ENCODE measurements at places on chromosomes 3 and 15.
A peak's percentile ranks its signal among the peaks of the same experiment; 100 is the strongest.

- DNase-seq, result peak; percentile 47
These were observed 289.7 kb upstream of the TPM1 start for GRCh38 chr15:62752657-62753517.

GRCh38 chr3:17554078-17554477 lies 188.4 kb downstream of the TBC1D5 start:
- no peak for DNase-seq

- DNase-seq, result no peak
These were observed 244.2 kb downstream of the WNT5A start for GRCh38 chr3:55242921-55243320.

DNA sequence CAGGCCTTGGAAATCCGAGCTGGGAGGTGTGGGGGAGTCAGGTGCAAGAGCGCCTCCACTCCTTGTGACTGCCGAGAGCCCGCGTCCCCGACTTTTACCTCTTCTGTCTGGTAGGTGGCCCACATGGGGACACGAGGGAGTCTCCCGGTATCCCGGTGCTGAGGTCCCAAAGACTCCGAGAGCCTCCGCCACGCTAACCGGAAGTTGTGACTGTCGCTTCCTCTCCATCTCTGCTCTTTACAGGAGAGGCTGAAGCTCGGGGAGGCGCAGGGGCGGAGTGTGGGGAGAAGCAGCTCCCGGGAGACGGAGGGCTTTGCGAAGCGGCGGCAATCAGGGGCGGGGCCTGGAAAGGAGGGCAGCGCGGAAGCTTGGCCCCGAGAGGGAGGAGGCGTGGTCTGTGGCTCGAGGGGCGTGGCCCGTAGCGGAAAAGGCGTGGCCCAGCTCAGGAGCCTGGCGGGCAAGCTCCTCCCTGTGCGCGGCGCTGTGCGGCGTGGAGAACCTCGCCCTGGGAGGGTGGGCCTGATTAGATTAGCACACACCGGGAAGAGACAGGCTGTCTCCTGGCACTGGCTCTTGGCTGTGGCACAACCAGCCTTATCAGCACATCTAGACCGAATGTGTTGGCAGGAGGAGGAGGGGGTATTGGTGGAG lies 143.9 kb downstream of the GABRB3 start:
- DNase-seq, result no peak

GRCh38 chr3:125478326-125478725 lies 41.7 kb downstream of the SNX4 start:
- DNase-seq, result peak; percentile 90

- no peak for DNase-seq
These were observed 47.4 kb downstream of the EXOG start for GRCh38 chr3:38543586-38543985.

DNA sequence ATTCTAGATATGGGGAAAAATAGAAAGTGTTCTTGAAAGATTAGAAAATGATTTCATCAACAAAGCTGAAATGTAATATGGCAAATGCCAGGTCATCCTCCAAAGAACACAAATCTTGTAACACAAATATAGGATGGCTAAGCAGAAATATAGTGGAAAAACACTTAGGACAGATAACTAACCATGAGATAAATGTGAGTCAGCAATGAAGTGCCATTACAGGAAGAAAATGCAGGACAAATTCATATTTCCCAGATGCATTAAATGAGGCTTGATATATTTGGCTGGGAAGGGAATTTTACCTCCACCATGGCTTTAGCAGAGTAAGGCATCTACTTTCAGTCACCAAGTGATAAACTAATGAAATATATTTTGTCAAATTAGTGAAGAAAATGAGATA lies 92.8 kb upstream of the SEMA6D start:
- DNase-seq, result no peak
